ENCODE measurements at places on chromosomes 6 and 20.

GRCh38 chr6:41375598-41376151 is 40.3 kb downstream of the NCR2 start:
- peak overlapping the region; percentile 12 for H3K4me3 ChIP-seq
- H3K36me3 ChIP-seq: no peaks in the 10 kb centered on the region

GRCh38 chr20:45974896-45975565 is 3.0 kb upstream of the ZNF335 start:
- no peaks in the 10 kb centered on the region for H3K36me3 ChIP-seq
- DNase-seq: no peak
- no peak overlapping the region for H3K27ac ChIP-seq
- H3K27me3 ChIP-seq: no peaks in the 10 kb centered on the region
- H3K4me3 ChIP-seq: no peak overlapping the region
- H3K4me1 ChIP-seq: peaks cover 6% of the 10 kb centered on the region

GRCh38 chr20:41161886-41162285 is 24.5 kb downstream of the PLCG1 start:
- H3K4me1 ChIP-seq: no peaks in the 10 kb centered on the region
- no peak overlapping the region for H3K4me3 ChIP-seq
- H3K27me3 ChIP-seq: no peaks in the 10 kb centered on the region
- H3K36me3 ChIP-seq: peaks cover 37% of the 10 kb centered on the region
- H3K27ac ChIP-seq: no peak overlapping the region
- DNase-seq: no peak

DNA sequence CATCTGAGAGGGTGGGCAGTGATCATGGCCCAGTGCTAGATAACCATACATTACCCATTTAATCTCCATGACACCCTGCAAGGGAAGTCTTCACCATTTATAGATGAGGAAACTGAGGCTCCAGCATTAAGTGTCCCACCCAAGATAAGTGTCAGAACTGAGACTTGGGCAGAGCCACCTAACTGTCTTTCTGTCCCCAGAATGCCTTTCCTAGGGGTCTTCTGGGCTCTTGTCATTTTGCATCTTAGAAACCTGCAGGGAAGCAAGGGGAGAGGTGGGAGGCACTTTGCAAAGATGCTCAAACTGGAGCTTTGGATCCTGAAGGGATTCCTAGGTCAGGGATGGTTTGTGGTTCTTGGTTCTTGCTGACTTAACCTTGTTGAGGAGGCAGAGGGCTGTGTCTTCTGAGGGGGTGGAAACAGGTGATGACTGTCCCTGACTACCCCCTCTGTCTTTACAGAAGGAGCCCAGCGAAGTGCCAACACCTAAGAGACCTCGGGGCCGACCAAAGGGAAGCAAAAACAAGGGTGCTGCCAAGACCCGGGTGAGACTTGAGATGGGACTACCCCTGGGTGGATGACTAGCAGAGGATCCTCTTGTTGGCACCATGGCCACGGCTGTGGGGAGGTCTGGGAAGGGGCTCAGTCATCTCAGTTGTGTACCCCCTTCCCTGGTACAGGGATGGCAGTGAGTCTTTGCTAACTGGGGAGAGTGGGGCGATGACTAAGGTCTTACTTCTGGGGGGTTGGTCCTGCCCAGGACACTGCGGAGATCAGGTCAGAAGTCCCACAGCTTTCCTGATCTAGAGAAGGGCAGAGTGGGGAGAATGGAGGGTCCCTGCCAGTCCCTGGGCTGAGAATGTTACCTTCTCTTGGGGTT is 5.8 kb downstream of the HMGA1 start:
- H3K4me3 ChIP-seq: no peak overlapping the region
- H3K27me3 ChIP-seq: no peaks in the 10 kb centered on the region
- peaks cover 27% of the 10 kb centered on the region for H3K36me3 ChIP-seq
- peak overlapping the region; percentile 9 for H3K27ac ChIP-seq
